ENCODE measurements at places on chromosomes 16 and 17.

- DNase-seq: no peak
Measured at GRCh38 chr16:75063549-75064088, 53.0 kb downstream of the LDHD start.

- no peak for DNase-seq
Measured at GRCh38 chr16:25395528-25395927, 137.9 kb upstream of the ZKSCAN2 start.

- no peak for DNase-seq
Measured at GRCh38 chr16:4486126-4486893, 10.1 kb downstream of the HMOX2 start.

GRCh38 chr16:78804058-78804735 is 704.7 kb downstream of the WWOX start:
- no peak for DNase-seq

DNA sequence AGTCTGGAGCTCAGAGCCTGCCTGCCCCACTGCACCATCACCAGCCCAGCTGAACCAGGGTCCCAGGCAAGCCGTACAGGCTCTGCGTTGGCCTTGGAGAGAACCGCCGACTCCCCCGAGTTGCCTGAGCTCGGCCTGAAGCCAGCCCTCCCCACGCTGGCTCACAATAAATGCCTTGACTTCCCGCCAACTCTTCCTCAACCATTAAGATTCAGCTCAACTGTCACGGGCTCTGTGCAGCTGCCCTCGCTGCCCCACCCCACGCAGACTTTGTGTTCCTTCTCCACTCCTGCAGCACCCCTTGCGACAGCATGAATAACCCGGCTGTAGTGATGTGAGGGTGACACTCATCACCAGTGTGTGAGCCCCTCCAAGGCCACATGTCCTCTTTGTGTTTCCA is 4.8 kb upstream of the QPRT start:
- DNase-seq: no peak

DNA sequence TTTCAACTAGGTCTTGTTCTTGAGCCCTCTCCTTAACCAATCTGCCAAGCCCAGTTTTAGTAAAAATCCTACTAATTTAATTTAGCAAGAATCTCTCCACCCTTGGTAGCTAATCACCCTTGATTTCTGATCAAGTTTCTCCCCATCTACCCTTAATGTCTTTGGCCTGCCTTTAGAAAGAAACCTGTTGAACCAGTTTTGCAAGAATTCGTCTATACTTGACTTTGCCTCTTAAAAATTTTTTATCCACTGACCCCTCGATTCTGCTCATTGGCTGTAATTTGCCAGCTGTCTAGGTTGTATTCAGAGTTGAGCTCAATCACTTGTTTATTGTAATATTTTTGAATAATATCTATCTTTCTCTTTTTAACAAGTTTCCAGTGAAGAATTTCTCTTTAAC is 1138.5 kb downstream of the CDH11 start:
- DNase-seq: no peak

DNA sequence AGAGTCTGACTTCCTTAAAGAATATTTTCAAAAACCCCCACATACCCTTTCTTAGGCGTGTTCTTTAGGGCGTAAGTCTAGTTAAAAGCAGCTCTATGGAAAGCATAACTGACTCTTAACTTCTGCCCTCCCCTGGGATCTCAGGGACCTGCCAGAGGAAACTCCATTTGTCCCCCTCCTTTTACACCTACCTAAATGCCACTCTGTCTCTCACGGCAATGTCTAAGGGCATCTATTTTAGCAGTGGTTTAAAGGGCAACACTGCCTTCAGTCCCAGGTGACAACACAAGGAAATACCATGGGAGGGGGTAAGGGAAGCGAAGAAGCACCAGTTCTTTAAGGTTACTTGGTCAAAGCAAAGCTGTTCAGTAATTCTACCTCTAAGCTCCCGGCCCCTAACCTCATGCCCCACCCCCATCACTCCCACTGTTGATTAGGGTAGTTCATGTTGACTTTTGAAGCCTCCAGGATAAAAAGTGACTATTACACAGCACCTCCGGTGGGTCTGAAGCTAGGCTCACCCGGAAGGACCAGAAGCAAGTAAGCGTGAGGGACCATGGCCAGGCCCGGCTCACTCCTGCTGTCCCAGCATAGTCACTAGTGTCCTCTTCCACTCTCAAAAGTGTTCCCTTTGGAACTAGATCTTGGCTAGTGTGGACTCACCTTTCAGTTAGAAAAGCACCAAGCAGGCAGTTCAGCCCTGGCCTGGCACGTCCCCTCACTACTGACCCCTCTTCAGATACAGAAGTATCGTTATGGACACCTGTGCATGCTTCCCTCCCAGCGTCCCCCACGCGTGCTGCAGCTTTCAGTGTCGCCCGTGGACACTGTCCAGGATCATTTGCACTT is 47.1 kb downstream of the CYTH1 start:
- no peak for DNase-seq

- peak; percentile 59 for DNase-seq
Measured at GRCh38 chr16:29811170-29811895, 660 bp upstream of the PRRT2 start.

DNA sequence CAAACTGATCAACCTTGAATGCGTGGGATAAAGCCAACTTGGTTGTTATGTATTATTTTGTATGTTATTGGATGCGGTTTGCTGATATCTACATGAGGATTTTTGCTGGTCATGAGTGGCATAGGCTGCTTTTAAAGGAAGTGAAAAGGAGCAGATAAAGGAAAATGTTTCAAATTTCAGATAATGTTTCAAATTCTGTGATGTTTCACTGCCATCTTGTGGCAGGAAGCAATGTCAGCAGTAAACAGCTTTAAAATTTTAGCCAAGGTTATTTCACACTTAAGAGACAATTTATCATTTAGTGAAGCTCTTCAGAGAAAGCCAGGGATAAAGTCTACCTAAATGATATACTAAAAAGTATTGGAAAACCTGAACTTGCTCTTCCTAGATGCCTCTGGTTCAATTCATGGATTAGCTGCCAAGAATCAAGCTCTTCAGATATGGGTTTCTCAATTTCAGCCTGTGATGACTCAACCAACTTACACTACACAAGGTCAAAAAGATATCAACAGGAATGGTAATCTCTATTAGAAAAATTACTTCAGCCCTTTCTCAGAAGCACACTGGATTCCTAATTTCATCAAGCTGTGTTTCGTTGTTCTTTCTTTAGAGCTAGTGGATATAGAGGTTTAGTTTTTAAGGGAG is 136.0 kb upstream of the C17orf78 start:
- no peak for DNase-seq

DNA sequence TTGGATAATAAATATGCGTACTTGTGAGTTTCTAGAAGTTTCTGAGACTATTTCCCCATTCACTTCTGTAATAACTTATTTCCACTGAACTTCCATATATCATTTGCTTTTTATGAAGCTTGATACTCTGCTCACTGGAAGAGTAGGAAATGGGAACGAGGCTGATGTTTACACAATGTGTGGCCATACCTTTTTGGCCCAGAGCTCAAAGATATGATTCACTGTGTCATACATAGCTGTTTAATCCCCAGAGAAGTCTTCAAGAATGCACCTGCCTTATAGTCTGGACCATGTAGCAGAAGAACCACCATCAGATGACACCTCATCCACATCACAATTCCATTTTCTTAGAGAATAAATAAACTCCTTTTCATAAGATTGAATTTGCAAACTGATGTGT is 40.3 kb upstream of the TEKT3 start:
- no peak for DNase-seq

DNA sequence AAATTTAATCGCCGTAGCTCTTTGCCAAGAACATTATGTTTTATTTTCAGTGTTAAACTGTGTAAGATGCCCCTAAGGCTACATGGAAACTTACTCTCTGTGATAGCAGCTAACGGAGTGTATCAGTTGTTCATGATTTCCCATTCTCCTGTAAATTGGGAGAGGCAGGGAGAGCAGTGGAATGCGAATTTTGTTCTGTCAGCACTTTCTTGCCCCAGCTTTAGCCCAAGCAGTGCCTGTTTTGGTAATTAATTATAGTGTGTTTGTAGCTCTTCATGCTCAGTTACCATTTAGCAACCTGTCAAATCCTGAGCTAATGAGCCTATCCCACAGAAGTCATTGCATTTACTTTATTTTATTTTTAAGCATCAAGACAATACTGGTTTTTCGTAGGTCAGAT is 475.1 kb upstream of the RBFOX1 start:
- no peak for DNase-seq

DNA sequence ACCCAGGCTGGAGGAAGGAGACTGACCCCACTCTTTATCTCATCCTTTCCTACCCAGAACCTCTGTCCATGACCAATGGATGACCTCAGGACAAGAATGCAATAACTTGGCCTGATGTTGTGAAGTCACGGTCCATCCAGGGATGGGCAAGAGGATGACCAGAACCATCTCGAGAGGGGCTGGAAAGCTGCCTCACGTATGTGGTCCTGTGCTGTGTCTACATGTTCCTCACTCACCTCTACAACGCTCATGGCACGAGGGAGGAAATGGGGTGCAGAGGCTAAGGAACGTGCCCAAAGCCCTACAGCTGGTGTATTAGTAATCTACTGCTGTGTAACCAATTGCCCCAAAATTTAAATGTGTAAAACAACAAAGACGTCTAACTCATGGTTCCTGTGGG is 7.3 kb upstream of the KCTD5 start:
- DNase-seq: no peak

GRCh38 chr17:57714665-57715180 is 30.4 kb downstream of the CCDC182 start:
- no peak for DNase-seq

- no peak for DNase-seq
Measured at GRCh38 chr17:3956327-3956957, 7.8 kb downstream of the ATP2A3 start.

- DNase-seq: no peak
Measured at GRCh38 chr17:30300818-30301217, 9.1 kb upstream of the BLMH start.

DNA sequence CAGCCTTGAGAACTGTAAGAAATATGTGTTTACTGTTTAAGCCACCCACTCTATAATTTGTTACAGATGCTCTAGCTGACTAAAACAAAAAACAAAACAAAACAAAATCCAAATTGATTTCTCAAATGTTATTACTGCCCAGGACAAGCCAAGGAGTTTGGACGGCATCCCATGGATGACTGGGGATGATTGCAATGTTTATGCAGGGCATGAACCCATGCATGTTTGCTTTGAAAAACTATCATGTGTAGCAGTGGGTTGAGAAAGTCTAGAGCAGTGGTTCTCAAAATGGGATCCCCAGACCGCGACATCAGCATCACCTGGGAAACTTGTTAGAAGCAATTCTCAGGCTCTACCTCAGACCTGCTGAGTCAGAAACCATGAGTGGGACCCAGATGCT is 223.2 kb upstream of the PSMD7 start:
- DNase-seq: no peak

DNA sequence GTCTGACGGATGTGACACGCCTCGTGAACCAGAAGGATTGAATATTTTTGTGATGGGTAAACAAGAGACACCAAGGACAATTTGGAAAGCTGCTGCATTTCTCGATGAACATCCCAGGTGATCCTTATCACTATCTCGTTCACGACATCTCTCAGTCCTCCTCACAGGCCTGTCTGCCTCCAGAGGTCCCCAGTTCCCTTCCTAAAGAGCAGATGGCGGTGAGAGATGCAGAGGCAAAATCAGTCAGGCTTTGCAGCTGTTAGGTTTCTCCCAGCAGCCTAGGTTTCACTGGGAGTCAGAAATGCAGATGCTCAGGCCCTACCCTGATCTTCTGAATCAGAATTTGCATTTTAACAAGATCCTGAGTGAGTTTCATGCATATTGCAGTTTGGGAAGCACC is 23.6 kb downstream of the SCPEP1 start:
- DNase-seq: no peak

GRCh38 chr16:63606778-63607177 is 1515.1 kb downstream of the CDH11 start:
- DNase-seq: no peak

GRCh38 chr16:54268766-54269165 is 17.8 kb downstream of the IRX3 start:
- no peak for DNase-seq

DNA sequence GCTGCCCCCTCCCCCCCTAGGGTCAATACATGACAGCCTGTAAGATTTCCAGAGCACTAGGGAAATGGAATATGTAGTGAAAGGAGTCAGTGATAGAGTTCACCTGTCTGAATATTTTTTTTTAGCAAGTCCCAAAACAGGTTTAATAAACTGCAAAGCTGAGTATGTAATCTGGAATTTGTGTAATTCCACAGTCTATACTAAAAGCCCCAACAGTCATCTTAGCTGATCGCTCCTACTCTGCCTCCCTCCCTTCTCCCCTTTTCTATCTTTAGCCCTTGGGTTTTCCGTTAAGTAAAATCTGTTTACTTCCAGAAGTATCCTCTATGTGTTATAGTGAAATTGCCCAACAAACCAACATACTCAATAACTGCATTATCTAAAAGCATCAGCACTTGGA is 3.5 kb downstream of the CDH13 start:
- DNase-seq: no peak

DNA sequence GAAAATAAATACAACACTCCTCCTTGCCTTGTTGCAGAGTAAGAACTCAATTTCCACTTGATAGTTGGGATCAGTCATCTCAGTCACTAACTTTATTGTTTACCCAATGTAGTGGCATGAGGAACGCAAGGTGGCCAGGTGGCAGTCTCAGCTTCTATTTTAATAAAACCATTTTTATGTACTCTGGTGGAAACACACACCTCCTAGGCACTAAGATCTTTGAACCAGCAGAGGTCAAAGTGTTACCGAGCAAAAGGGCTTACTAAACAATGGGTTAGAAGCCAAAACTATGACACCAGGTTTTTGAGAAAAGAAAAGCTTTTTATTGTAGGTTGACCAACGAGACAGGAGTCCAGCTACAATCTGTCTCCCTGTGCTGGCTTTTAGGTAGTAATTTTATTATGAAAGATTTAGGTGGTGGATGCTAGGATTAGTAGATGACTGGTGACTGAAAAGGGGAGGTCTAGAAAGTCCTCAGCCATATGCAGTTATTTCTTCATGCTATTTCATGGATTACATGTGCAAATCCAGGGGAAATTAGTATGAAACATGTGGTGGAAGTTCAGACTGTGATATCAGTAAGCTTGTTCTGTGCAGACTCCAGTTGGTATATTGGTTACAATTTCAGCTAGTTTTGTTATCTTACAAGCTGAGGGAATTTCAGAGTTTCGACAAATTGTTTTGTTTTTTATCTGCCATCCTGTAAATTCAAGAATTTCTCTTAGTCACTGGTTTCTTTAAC is 122.3 kb downstream of the PCTP start:
- no peak for DNase-seq

Measured in T-helper 9 cell (primary cell).